Hematopoietic multipotent progenitor cell treated with erythropoietin and hydrocortisone succinate and interleukin-3 and kit ligand, for 6 days (in vitro differentiated cells): ENCODE measurements at places on chromosomes 13 and 19.
A peak's percentile ranks its signal among the peaks of the same experiment; 100 is the strongest.

- DNase-seq = no peak
Measured at GRCh38 chr19:51392701-51393100, 2.3 kb upstream of the C19orf84 start.

DNA sequence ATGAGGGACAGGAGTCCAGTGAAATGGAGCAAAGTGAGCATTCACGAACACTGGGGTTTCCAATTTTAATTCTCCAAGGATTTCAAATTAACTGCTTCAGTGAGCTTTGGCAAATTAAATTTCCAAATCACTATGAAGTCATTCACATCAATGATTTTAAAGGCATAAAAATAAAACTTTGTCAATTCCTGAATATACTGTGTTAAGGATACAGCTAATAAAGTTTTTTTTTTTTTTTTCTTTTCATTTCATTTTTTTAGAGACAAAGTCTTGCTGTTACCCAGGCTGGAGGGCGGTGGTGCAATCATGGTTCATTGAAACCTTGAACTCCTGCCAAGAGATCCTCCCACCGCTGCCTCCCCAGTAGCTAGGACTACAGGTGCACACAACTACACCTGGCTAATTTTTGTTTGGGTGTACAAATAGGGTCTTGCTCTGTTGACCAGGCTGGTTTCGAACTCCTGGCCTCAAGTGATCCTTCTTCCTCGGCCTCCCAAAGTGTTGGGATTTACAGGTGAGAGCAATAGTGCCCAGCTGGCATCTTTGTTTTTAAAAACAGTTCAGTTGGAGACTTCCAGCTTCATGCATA lies 21.9 kb downstream of the RBM26 start:
- DNase-seq = no peak

DNA sequence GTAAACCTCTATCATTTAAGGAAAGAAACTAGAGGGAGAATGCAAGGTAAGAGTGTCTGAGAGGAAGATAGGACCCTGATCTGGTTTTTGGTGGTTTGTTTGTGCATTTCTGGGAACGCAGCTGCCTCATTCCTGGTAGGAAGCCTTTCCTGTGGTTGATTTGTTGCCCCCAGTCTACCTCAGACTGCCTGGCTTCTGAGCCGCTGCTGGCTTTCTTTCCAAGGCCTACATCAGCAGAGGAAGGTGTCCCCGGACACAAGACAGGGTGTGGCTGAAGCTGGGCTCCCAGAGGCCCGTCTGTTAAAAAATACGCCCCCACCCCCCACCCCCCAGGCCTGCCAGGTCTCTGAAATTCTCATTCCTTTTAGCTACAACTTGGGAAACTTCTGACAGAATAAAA lies 42.6 kb downstream of the C13orf42 start:
- DNase-seq = no peak

GRCh38 chr19:41988947-41989346 lies 5.1 kb downstream of the ATP1A3 start:
- DNase-seq = no peak

GRCh38 chr13:46778890-46779289 lies 18.1 kb downstream of the ESD start:
- DNase-seq = no peak

DNA sequence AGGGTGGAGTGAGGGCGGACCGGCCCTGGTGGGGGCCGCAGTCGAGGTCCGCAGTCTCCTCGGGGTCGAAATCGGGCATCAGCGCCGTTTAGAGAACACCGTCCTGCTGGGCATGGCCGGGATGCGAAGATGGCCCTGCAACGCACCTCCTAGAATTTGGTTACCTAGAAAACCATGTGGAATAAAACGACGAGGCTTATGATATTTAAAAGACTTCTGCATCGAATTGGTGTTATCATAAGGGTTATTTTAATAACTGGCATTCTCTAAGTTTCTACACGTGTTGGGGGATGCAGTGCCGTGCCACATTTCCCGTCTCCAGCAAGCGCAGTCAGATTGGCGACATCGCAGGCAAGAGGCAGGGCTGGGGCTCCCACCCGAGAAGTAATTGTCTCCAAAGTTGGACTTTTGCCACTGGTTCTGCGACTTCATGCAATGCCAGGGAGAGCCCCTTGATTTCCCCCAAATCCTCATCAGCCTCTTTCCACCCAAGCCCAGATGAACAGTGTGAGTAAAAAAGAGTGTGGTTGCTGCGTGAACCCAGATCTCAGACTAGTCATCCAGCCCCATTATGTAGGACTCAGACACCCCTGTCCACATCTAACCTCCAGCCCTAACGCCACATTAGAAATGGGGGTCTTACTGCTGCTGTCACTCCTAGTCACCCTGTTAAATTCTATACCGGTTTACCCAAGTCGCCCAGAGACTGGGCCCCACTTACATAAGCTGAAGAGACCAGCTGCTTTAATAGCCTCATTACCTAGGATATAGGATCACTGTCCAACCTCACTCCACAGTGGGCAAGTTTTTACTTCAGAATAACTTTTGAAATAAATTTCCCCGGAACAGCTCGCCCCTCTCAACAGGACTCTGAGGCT lies 571 bp upstream of the DHRS12 start:
- DNase-seq = no peak

- no peak for DNase-seq
Measured at GRCh38 chr13:67854990-67855389, 624.9 kb upstream of the PCDH9 start.

DNA sequence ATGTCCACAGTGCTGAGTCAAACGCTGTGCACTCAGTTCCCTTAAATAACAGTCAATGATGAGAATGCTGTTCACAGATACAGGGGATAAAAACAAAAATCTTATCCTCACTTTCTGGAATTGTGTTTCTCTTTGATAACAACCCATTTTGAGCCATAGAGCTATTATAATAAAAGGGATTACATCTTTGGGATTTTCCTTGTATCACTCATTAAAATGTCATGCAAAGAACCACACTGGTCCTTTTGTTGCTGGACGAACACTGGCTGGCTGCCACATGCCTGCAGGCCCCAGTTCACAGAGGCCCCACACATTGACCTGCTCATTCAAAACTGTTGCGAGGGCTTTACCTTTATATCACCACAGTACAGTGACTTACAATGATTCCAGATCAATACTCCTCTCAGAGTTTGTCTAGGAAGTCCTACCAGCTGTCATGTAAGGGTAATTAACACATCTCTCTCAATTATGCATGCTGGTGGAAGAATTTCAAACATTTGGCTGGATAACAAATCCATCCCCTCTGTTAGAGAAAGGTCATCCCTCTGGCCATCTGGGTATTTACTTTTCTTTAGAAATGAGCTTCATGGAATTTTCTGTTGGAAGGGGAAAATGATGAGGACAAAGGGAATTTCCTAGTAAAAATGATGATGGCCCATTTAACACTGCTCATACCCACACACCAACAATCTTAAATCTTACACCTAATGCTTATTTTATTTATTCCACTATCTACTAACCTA lies 85.9 kb downstream of the MBNL2 start:
- no peak for DNase-seq

DNA sequence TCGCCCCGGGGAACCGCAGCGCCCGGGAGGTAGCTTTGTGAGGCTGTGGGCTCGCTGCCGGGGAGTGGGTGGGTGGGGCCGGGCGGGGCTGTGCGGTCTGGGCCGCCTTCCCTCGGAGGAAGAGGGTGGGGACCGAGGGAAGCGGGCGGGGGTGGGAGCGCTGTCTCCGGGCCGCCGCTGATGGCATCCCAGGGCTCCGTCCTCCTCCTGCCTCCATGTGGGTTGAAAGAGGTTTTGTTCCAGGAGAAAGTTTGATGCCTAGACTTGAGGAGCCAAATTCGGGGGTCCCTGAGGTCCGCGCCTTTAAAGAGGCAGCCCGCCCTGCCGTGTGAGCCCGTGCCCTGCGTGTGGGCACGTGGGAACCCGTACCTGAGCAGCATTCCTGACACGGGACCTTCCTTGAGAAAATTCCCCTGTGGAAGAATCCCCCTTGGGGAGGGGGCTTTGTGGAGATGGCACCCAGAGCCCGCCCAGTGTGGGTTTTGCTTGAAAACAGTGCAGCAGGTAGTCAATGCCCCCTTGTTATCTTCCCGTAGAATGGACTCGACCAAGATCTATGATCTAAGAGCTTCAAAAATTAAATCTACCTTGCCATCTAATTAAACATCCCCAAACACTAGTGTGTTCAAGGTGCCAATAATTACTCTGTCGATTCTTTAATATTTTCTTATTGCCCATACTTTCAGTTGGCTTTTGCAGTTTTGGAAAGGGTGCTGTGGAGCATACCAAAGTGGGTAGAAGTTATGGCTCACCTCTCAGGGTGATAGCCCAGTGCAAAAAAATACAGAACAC lies 107.8 kb downstream of the RXFP2 start:
- DNase-seq = peak; percentile 43

DNA sequence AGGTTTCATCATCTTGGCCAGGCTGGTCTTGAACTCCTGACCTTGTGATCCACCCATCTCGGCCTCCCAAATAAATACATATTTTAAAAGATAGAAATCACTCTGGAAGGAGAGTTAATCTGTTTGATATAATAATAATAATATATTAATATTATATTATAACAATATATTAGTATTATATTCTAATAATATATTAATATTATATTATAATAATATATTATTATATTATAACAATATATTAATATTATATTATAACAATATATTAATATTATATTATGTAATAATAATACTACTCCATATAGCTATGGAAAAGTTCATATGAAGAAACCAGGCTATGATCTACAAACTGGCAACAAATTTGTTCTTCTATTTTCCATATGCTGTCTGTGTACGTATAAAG lies 16.8 kb downstream of the HPN start:
- no peak for DNase-seq

DNA sequence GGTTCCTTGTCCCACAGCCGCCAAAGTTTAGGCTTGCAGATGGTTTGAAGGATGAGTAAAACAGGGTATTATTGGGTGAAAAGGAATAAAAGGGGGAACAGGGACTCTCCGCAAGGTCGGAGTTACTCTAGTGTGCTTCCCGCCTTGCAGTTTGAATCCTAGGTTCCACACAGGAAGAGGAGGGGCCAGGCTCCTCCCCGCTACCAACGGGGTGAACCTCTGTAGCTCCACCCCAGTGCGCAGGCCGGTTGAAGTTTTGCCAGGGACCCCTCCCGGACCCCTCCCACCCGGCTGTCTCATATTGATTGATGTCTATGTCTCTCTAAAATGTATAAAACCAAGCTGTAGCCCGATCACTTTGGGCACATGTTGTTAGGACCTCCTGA lies 11.6 kb upstream of the GTF2F2 start:
- DNase-seq = no peak

- no peak for DNase-seq
Measured at GRCh38 chr13:76425935-76426334, 460.3 kb downstream of the KCTD12 start.

- no peak for DNase-seq
Measured at GRCh38 chr19:45340899-45341453, 426 bp downstream of the KLC3 start.

DNA sequence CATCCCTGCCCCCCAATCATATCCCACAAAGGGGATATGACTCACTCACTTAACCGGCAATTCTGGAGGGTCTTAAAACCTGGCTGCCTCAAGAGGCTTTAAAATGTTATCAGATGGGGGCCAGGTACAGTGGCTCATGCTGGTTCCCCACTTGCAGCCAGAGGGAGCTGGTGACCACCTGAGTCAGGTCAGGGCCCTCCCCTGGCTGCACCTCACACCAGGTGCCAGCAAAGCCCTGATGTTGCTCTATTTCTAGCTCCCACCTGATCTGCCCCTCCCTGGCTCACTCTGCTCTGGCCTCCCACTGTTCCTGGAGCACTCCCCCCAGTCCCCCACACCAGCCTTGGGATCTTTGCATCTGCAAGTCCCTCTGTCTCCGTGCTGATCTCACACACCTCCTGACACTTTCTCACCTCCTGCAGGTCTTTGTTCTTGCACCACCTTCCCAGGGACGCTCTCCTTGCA lies 14.2 kb downstream of the HPN start:
- no peak for DNase-seq

- DNase-seq = peak; percentile 35
Measured at GRCh38 chr19:41893899-41894298, 10.9 kb downstream of the ARHGEF1 start.

GRCh38 chr19:947707-948539 lies 22.1 kb downstream of the ARID3A start:
- peak; percentile 57 for DNase-seq

GRCh38 chr13:27383104-27383921 lies 41.1 kb upstream of the GTF3A start:
- no peak for DNase-seq

- DNase-seq = no peak
Measured at GRCh38 chr19:16637535-16637934, 9.5 kb upstream of the MED26 start.

- DNase-seq = no peak
Measured at GRCh38 chr13:19179916-19180315, 1.7 kb downstream of the TUBA3C start.

- no peak for DNase-seq
Measured at GRCh38 chr19:13968999-13969398, 16.7 kb downstream of the DCAF15 start.

GRCh38 chr19:18601875-18602274 lies 4.7 kb downstream of the CRLF1 start:
- DNase-seq = no peak

- no peak for DNase-seq
Measured at GRCh38 chr13:59672445-59672844, 491.3 kb downstream of the DIAPH3 start.

DNA sequence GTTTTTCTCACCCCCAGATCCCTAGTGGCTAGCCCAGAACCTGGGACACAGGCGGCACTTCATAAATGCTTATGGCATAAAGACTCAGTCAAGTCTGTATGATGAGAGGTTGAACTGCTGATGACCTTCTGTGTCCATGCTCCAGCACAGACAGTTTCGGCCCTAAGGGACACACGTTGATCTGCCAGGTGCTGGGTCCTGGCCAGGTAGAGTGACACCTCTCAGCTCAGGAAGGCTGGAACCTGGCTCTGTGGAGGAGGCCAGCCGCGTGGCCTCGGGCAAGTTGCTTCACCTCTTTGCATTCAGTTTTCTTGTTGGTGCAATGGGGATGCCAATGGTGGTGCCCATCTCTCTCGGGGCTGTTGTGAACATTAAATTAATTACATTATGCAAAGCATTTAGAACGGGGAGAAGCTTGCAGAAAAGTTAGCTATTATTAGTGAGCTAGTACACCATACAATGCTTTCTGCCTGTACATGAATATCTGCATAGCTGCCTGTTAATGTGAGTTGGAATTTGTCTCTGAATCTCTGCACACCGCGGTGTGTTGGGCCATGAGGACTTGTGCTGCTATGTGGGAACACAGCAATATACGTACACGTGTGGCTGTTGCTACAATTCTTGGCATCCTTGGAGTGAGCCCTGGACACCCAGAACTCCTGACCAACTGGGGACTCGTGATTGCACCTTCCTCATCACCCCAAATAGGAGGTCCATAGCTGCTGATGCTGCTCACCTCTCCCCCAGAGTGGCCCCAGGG lies 8.4 kb downstream of the GADD45B start:
- no peak for DNase-seq

GRCh38 chr13:19059016-19059780 lies 122.4 kb downstream of the TUBA3C start:
- DNase-seq = no peak
